Right forelimb (tissue), 1 donor: ENCODE measurements at places on chromosomes 7 and 10.
A peak's percentile ranks its signal among the peaks of the same experiment; 100 is the strongest.

DNA sequence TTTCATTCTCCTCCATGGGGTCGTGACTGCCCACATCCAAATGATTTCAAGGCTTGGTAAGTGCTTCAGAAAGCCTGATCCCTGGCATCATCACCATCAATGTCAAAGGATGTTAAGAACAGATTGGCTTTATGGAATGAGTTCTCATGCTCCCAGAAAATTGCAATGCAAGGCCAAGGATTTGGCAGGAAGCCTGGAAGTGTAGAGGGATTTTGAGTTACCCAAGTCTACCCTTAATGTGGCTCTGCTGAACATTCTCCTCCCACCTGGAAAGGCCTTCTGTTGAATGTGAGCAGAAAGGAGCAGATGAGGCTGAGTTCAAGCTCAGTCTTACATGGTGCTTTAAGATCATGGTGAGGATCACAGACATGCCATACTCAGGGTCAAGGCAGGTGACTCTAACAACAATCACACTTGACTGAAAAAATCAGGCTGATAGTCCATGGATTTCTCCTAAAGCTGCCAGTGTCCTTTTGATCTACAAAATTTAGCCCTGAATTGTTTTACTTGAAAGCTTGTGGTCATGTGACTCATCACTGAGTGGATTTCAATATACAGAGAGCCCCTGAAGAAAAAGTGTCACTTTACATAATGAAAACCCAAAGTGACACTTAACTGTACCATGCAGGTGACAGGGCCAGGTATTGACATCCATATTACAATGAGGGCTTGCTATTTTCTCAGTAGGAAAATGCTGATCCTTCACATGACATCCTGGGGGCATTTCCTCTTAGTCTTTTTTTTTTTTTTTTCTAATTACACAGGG is 111.1 kb upstream of the PDLIM1 start:
- no peak for DNase-seq

DNA sequence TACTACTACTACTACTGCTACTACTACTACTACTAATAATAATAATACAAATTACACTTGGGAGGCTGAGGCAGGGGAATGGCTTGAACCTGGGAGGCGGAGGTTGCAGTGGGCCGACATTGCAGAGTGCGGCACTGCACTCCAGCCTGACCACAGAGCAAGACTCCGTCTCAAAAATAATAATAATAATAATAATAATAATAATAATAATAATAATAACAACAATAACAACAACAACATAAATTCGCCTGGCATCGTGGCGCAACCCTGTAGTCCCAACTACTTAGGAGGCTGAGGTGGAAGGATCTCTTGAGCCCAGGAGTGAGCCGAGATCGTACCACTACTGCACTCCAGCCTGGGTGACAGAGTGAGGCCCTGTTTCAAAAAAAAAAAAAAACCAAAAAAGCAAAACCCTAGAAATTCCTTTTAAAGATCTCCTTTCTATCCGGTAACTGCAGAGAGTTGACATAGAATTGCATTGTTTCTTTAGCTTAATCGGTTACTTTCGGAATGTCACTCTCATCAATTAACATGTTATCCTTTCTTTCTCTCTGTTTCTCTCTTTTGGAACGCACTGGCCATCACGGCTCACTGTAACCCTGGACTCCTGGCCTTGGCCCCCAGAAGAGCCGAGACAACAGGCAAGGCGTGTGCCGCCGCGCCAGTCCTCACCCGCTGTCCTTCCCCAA is 972 bp downstream of the PHYH start:
- DNase-seq = no peak

DNA sequence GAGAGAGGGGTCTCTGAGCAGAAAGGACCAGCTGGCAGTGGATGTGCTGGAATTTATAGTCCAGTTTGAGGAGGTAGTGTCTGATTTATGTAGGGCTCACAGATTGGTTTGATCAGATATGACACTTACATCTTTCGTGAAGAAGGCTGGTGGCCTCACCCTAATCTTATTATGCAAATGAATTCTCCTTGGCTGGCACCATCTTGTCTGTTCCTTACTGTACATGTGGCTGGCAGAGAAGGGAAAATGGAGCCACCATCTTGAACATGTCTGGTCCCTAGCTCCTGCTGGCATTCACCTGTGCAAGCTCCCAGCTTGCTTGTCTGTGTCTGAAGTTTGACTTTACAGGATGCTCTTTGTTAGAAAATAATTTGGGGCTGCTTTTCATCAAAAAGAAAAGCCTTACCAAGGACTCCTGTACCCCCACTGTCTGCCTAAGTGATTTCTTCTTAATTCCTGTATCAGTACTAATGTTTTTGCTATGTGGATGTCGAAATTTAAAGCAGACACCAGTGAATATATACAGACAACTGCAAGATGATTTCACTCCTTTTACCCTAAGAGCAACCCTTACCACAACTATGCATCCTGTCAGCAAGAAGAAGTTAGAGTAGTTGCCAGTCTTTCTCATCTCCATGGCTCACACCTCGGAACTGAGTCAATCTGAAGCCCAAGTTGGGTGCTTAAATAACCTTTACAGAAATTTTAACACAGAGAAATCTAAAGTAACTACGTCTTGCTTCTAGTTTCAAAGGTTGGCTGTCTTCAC is 322.0 kb upstream of the SEMA3D start:
- no peak for DNase-seq

GRCh38 chr10:130440971-130441370 is 304.8 kb downstream of the GLRX3 start:
- DNase-seq = no peak

- DNase-seq = no peak
Observed at GRCh38 chr7:138753610-138754009, 44.2 kb upstream of the TMEM213 start.

- DNase-seq = no peak
Observed at GRCh38 chr7:112201411-112201810, 4.8 kb downstream of the DOCK4 start.

GRCh38 chr7:78412216-78412858 is 613.8 kb downstream of the PHTF2 start:
- DNase-seq = no peak

DNA sequence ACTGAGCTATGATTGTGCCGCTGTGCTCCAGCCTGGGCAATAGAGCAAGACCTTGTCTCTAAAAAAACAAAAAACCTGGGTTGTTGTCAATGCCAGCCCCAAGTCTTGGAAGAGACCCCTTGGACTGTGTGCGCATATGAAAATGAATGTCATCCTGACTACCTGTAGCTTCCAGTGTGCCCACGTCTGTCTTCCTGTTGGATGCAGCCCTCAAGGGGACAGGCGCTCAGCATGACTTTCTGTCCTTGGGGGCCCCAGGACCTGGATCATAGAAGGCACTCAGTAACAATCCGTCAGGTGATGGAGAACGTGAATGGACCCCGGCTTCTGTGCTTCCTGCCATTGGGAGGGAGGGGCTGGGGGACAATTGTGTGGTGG is 9.0 kb downstream of the PRF1 start:
- DNase-seq = no peak

DNA sequence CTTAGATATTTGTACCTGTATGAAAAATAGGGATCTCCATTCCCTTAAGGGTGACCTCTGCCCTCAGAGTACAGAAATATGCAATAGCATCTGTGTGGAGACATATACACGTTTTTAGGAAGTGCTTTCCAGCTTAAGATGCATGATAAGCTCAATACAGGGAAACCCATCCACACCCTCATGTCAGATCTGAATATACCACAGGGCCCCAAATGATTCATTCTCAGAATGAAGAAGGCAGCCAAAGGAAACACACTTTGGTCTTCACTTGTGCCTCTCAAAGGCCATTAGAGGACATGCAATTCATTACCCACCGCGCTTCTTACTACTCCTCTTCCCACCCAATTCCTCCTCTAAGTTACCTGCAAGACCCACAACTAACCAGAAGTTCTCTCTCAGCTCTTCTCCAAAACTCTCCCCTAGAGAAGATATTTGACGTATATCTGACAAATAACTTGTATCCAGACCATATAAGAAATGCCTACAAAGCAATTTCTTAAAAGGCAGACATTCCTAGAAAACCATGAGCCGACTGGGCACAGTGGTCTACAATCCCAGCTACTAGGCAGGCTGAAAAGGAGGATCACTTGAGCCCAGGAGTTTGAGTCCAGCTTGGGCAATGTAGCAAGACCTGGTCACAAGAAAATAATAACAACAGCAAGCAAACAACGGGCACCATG is 103.0 kb downstream of the OAT start:
- peak; percentile 28 for DNase-seq

- no peak for DNase-seq
Observed at GRCh38 chr7:115293628-115294240, 371.8 kb downstream of the MDFIC start.

DNA sequence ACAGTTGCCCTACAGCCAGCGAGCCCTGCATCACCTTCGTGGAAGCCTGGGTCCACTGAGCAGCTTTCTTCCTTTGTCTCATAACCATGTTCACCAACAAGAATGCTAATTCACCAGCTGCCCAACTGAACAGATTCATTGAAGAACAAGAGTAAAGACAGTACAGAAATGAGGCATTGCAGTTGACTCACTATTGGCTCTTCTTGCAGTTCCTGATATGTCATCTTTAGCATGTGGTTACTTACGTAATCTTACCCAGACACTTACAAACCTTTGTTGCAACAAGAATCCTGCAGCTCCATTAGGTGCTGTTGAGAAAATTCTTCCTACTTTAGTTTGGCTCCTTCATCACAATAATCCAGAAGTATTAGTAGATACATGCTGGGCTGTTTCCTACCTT is 174.0 kb upstream of the TPK1 start:
- DNase-seq = no peak

- no peak for DNase-seq
Observed at GRCh38 chr7:158382363-158383254, 205.0 kb downstream of the PTPRN2 start.

GRCh38 chr7:88881136-88881535 is 85.6 kb upstream of the TEX47 start:
- DNase-seq = no peak

- DNase-seq = no peak
Observed at GRCh38 chr10:44640429-44640828, 255.5 kb upstream of the CXCL12 start.

GRCh38 chr10:132199854-132200311 is 13.1 kb downstream of the DPYSL4 start:
- DNase-seq = no peak

- DNase-seq = no peak
Observed at GRCh38 chr10:103498936-103499638, 5.6 kb downstream of the NEURL1 start.

DNA sequence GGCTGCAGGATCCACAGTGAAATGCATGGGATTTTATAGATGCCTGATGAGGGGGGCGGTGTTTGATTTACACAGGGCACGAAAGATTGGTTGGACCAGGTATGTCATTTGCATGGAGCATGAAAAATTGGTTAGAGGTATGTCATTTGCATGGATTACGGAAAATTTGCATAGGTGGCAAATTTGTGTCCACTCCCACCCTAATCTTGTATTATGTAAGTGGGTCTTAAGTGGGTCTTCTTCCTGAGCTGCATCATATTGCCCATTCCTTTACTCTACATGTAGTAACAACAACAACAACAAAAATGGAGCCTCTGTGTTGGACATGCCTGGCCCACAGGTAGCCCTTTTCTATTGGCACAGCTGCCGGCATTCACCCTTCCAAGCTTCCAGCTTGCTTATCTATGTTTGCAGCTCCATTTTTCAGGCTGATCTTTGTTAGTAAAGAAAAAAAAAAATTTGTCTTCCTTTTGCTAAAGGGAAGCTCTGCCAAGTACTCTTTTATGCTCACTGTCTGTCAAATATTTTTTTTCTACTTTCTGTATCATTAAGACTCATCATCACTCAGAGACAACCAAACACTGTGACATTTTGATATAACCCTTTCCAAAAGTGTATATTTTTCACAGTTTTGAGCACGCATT is 10.3 kb upstream of the ZNF273 start:
- no peak for DNase-seq

- no peak for DNase-seq
Observed at GRCh38 chr7:120774481-120774880, 83.5 kb downstream of the TSPAN12 start.

GRCh38 chr7:75537731-75538130 is 45.6 kb downstream of the SPDYE5 start:
- DNase-seq = no peak

GRCh38 chr10:79116801-79117723 is 48.3 kb downstream of the ZMIZ1 start:
- DNase-seq = no peak
